Jurkat, Clone E6-1 (cell line): ENCODE measurements at places on chromosomes 5 and 9.

DNA sequence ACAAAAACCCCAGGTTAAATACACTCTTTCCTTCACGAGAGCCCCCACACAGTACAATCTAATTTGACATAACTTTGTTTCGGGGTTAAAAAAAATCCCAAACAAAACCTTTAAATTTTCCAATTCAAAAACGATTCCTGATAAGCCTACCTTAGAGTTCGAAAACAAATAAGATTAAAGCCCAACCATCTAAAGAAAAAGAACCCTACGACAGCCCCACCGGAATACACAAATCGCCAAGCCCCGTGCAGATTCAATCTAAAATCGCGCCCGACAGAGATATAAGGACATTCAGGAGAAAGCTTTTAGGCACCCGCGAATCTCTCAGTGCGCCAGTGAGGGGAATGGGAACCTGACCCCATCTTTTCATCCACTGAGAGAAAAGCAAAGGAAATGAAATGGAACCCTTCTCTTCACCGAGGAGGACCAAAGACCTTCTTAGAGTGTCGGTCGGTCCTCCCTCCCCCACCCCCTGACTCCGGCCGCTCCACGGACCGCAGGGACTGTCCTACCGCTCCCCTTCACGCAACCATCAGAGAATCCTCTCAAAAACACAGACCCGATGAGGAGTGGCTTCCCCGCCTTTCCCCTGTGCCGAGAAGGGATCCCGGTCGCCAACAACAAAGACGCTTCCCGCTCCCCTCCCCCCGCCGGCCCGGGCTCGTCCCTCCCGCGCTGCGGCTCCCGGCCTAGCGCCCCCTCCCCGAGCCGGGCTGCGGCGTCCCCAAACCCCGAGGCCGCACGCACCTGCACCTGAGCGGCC lies 925 bp downstream of the ABHD17B start:
- DNase-seq, result no peak

GRCh38 chr9:89309166-89309565 lies 1.8 kb upstream of the CKS2 start:
- DNase-seq, result no peak

DNA sequence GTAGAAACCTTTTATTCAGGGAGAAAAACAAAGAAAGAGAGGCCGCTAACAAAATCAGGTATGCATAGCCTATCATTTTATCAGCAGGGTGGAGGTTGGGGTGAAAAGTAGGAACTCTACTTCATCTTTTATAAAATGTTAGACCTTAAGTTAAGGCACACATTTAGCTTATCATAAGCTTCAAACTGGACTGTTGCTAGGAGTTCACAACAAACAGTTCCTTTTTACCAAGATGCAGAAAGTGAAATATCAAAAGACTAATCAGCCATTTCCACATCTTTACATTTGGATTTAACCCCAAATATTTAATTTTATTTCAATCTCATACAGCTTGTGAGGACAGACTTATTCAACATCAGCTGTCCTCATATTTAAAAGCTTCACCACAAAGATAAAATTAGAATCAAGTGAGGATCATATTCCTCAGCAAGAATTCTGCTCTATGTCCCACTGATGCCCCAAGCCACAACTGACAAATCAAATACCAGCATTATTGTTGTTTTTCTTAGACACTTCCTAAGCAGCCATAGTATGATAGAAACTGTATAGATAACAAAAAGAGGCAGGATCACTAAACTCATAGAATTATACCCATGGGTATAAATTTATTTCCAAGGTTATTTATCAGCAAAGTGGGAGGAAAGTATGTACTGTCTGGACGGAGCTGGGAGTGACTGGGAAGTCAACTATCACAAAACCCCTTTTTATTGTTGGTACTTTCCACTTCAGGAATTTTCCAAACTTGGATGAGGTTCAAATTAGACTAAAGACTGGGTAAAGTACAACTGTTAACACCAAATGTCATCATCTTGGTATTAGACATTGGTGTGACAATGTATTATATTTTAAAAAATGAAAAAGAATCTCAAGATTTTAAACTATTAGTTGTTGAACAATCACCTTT lies 29.9 kb upstream of the MYOT start:
- no peak for DNase-seq

DNA sequence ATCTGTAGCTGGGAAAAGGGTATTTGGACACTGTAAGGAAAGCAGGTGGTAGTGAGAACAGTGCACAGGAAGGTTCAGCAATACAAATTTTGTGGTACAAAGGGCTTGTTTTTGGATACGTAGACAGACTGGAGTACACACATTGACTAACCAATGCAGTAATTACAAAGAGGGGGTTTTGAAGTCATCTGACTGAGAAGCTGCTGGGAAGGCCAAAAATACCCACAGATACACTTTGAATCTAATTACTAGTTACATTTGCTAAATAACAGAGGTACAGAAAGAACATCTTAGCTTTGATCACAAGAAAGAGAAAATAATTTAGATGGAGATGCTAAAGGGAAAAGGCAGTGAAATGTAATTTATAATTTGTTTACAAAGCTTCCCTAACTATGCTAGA lies 45.9 kb downstream of the PKD2L2 start:
- no peak for DNase-seq

DNA sequence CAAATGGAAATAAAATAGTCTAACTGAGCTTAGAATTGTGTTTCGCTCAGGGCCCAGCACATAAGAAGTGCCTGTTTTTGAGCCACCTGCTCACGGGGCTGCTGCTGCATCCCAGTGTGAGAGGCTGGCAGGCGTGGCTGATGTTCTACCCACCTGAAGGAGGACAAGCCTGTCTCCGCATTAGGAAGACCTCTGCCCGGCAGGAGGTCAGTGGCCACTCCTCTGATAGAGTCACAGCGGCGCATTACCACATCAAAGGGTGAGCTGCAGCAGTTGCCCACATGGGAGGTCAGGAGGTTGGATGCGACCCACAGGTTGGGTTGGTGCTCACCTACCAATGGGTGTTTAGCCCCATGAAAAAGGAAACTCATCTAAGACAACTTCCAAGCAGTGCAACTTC lies 3.7 kb upstream of the SLC6A7 start:
- DNase-seq, result no peak

DNA sequence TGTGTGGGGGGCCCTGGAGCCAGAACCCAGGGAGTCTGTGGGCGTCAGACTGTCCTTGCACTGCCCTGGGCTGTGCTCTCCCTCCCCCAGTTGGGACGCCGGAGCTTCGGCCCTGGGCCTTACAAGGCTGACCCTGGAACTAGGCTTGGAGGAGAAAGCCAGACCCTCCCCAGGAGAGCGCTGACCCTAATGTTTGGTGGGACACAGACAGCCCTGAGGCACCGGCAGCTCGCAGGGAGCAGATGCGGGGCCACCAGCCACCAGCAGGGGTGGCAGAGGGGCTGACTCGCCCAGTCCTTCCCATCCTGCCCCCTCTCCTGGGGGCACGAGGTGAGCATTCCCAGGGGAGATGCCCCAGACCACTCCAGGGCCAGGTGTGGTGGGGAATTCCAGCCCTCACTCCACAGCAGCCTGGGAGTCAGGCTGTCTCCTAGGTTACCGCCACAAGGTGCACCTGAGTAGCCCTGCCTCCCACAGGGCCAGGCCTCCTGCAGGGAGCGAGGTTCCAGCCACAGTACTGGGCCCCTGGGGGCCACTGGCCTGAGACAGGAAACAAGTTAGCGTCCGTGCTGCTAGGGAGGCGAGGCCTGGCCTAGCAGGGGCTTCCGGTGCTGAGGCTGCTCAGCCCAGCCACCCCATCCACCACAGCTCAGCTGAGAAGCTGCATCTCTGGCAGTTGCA lies 134.6 kb downstream of the OLFM1 start:
- DNase-seq, result no peak

- no peak for DNase-seq
These were observed 65.9 kb downstream of the DAP start for GRCh38 chr5:10695055-10695649.

DNA sequence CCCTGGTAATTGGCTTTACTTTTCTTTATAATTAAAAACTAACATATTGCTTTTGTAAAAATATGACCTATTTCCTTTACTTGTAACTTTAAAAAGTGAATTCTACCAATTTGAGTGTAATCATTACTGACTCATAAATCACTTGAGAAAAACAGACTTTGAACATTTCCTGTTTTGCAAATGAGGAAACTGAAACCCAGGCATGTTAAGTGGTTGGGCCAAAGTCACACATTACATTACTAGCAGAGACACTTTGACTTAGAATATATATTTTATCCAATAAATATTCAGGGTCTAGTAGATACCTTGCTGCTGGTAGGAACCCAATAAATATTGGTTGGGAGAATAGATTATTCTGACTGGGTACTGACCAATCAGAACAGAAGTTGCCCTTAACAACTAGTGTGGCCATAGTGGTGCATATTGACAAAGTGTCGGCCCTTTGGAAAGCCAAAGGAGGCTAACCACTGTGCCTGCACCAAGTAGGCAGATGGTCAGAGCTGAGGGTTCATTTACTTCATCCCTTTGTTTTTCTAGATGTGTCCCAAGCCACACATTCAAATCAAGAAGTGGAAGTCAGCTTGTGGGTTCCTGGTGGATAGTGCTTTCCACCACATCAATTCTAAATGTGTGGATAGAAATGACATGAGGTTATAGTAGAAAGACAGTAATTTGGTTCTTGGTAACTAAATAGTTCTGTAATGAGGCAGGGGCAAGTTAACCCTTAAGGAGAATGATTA lies 365.1 kb upstream of the RIOK2 start:
- DNase-seq, result no peak

DNA sequence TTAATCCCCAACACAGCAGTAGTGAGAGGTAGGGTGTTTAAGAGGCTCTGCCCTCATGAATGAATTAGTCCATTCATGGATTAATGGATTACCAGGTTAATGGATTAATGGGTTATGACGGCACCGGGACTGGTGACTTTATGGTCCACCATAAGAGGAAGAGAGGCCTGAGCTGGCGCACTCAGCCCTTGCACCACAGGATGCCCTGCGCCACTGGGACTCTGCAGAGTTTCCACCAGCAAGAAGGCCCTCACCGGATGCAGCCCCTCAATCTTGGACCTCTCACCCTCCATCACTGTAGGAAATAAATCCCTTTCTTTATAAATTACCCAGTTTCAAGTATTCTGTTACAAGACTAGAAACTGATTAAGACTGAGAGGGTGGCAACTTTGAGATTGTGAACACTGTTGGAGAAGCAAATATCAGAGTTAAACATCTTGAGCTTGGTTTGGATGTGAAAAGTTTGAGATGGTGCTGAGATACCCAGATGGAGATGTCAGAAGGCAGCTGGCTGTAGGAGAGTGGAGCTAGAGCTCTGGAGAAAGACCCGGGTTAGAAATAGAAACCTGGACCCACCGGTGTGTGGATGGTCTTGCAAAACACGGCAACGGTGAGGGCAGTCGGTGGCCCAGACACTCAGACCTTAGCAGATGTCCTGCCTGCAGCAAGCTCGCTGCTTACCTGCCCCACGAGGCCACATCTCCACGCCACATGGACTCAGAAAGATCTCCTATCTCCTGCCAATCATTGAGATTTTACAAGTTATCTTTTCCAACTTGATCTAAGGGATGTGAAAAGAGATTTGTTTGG lies 98.8 kb downstream of the HSD17B3 start:
- no peak for DNase-seq

DNA sequence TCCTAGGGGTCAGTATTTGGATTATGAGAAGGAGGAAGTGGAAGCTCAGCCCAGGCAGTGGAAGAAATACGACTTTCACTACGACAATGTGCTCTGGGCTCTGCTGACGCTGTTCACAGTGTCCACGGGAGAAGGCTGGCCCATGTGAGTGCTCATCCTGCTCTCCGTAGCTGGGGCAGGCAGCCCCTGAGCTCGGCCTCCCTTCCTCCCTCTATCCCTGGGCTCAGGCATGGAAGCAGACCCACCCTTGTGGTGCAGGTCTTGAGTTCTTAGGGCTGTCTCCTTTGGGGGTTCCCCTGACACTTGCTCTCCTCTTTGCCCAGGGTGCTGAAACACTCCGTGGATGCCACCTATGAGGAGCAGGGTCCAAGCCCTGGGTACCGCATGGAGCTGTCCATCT lies 180.1 kb downstream of the CACNA1B start:
- no peak for DNase-seq

DNA sequence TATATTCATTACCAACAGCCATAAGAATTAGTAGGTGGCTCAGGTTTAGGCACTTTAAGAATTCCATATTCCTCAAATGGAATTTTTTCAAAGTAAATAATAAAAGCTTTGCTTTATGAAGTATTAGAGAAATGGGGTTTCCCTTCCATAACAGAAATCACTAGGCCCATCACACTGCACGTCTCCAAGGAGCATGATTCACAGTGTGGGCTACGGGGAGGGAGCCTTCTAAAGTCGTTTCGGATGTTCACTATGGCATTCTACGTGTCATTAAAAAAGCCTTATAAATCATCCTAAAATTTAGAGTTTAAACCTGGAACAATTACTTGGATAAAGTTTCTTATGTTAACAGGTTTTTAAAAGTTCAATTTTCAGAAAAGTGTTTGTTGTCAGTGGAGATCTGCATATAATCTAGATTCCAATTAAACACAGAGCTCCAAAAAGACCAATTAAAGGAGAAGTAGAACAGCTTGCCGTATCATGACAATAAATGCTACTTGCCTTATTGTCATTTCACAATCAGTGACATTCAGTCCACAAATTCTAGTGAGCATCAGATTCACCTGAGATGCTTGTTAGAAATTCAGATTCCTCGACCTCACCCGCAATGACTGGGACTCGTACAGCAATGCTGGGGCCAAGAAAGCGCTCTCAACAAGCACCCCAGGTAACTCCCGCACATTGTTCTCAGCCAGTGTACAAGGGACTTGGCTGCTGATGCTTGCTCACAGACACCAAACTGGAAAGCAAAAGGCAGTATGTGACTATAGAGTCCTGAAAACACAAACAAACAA lies 115.7 kb downstream of the NFIB start:
- DNase-seq, result no peak

DNA sequence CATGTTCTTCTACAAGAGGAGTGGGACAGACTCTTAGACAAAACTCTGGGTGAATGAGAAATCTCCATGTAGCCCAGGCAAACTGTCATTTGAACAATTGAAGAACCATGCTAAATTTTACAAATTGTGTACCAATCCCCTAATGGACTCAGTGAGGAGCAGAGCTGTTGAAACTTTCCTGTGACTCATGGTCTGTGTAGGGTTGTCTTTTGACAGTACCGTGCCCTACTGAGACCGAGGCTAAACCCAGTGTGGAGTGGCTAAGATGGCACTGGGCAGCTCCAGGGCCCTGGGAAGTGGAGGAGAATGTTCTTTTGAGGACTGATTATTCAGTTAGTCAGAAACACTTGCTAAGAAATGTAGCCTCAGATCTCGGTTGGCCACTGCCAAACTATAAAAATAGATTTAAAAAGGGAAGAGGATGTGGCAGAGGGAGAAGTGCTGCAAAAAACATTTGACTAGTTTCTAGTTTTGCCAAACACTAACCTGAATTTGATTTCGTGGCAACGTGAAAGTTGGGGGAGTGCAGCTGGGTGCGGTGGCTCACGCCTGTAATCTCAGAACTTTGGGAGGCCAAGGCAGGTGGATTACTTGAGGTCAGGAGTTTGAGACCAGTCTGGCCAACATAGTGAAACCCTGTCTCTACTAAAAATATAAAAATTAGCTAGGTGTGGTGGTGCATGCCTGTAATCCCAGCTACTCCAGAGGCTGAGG lies 24.7 kb downstream of the POU4F3 start:
- DNase-seq, result peak; percentile 4

- DNase-seq, result no peak
These were observed 80.7 kb downstream of the PRRT1B start for GRCh38 chr9:131625790-131626670.

GRCh38 chr5:97745817-97746216 lies 562.8 kb upstream of the RIOK2 start:
- DNase-seq, result no peak
